ENCODE measurements at places on chromosomes 2 and 18.

DNA sequence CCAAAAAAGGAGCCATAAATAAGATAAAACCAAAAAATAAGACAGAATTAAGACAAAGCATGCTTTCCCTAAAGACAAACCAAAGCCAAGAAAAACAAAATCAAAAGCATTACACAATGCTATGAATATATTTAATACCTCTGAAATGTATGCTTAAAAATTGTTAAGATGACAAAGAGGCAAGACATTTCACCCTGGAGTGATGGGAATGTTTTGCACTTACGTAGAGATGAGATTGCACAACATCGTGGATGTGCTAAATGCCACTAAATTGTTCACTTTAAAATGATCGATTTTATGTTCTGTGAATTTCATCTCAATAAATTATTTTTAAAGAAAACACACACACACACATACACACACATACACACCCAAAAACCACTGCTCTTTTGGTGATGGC lies 386.6 kb upstream of the KLHL29 start:
- no peak for DNase-seq

GRCh38 chr2:88281302-88282217 lies 111.4 kb downstream of the THNSL2 start:
- no peak for DNase-seq

- no peak for DNase-seq
These were observed 359.3 kb downstream of the IRS1 start for GRCh38 chr2:226440127-226440918.

- no peak for DNase-seq
These were observed 37.1 kb upstream of the TNFRSF11A start for GRCh38 chr18:62287781-62288664.

- DNase-seq, result no peak
These were observed 208.1 kb upstream of the RND3 start for GRCh38 chr2:150695451-150696135.

- peak; percentile 51 for DNase-seq
These were observed at the start of gene LRP2 for GRCh38 chr2:169362118-169362893. Gene LRP2 (minus strand): TSS chr2:169362534. CDS start chr2:169362399, 135 bp downstream.

DNA sequence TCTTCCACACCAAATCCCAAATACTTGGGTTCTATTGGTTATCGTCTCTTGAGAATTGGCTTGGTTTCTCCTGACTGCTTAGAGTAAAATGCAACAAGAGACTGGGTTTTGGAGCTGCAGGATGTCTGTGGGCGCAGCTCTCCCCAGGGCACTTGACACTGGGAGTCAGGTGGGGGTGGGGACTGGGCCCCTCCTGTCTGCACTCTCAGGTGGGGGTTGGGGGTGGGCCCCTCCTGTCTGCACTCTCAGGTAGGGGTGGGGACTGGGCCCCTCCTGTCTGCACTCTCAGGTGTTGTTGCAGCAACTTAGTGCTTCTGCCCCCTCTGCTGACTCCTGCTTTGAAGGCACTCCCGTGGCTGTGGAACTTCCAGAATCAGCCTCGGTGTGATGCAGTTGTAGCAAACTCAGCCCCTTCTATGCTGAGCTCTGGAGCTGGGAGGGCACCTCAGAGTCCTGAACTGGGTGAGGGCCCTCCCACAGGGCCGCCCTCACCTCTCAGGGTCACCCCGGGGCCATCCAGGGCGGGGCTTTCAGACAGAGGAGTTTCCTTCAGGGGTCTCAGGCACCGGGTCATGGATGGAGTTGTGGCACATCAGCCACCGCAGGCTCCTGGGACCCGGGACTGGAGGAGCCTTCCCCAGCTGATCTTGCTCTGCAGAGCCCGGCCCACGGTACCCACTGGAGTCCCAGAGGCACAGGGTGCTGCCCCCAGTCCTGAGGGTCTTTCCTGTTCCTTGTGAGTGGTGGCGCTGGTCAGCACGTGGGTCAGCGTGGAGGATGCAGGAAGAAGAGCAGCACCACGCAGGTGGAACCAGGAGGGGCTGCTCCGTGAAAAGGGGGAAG lies 22.9 kb upstream of the CIDEA start:
- no peak for DNase-seq

DNA sequence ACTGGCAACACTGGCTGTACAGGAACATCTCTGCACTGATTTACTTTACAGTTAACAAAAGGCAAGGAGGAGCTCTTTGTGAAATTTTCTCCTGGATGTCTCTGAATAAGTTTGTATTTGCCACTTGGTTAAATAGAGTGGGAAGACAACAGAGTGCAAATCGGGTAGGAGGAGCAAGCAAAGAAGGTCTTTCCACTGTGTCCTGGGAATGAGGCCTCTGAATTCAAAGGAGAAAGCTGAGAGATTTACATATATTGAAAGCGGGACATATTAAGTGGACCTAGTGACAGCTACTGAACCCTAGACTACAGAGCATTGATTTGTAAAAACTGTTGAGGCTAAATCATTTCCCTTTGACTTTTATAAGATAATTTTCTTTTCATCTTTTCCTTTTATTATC lies 117.4 kb upstream of the CHRNA1 start:
- DNase-seq, result no peak

DNA sequence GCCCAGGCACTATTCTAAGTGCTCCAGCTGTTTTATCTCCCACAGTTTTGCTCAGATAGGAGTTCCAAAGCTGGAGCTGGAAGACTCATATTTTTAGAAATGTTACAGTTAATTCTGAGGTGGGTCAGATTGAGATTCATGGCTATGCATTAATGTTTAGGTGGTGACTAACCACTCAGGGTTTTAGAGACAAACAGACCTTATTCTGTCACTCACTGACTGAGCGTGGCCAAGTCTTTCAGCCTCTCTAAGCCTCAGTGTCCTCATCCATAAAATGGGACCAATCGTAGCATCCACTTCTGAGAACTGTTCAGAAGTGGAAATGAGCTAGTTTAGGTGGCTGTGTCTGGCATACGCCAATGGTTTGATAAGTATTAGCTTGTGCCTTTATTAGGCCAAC lies 4.3 kb upstream of the CASP8 start:
- DNase-seq, result no peak

DNA sequence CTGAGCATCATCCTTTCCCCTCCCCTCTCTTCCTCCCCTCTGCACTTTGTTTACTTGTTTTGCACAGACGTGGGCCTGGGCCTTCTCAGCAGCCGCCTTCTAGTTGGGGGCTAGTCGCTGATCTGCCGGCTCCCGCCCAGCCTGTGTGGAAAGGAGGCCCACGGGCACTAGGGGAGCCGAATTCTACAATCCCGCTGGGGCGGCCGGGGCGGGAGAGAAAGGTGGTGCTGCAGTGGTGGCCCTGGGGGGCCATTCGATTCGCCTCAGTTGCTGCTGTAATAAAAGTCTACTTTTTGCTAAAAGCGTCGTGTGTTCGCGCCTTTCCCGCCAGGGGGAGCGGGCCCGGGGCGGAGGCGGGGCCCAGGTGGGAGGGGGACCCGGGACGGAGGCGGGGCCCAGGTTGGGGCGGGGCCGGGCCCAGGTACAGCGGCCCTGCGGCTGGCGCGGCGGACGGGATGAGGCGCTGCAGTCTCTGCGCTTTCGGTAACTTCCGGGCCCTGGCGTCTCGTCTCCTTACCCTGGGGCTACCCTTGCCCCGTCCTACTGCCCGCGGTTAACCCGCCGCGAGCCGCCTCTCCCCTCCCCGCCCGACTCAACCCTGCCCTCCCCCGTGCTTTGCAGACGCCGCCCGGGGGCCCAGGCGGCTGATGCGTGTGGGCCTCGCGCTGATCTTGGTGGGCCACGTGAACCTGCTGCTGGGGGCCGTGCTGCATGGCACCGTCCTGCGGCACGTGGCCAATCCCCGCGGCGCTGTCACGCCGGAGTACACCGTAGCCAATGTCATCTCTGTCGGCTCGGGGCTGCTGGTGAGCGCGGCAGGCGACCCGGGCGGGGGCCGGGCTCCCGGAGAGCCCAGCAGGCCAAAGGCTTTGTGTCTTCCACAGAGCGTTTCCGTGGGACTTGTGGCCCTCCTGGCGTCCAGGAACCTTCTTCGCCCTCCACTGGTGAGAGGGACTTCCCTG lies at the start of gene KRTCAP3:
Gene KRTCAP3 (plus strand): TSS at position 424 of the 962 bp plus-strand sequence. CDS start 32 bp downstream, at position 456.
- DNase-seq, result peak; percentile 41

All from D341Med (cell line).